ENCODE measurements at places on chromosomes 7 and 10.

GRCh38 chr10:29540016-29540415 is 94.8 kb downstream of the SVIL start:
- DNase-seq, result no peak

GRCh38 chr10:79413196-79413595 is 32.2 kb downstream of the ZCCHC24 start:
- no peak for DNase-seq

GRCh38 chr10:49323171-49323895 is 24.4 kb downstream of the C10orf71 start:
- DNase-seq, result no peak

GRCh38 chr7:142428094-142428493 is 170.2 kb upstream of the PRSS58 start:
- DNase-seq, result no peak

- no peak for DNase-seq
These were observed 25.1 kb downstream of the CUL1 start for GRCh38 chr7:148723846-148724245.

DNA sequence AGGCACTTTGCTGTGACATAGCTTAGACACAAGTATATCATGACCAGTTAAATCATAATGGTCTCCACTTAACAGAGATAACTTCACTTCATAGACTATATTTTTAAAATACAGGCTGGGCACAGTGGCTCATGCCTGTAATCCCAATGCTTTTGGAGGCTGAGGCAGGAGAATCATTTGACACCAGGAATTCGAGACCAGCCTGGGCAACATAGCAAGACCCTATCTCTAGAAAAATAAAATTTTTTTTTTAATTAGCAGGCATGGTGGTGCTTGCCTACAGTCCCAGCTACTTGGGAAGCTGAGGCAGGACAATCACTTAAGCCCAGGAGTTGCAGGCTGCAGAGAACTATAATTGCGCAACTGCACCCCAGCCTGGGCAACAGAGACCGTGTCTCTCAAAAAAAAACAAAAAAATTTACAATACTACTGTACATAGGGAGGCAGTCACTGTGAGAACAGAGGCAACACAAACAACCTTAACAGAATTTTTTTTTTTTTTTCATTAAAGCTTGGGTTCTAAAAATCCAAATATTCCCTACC is 105.1 kb downstream of the USP6NL start:
- DNase-seq, result no peak

DNA sequence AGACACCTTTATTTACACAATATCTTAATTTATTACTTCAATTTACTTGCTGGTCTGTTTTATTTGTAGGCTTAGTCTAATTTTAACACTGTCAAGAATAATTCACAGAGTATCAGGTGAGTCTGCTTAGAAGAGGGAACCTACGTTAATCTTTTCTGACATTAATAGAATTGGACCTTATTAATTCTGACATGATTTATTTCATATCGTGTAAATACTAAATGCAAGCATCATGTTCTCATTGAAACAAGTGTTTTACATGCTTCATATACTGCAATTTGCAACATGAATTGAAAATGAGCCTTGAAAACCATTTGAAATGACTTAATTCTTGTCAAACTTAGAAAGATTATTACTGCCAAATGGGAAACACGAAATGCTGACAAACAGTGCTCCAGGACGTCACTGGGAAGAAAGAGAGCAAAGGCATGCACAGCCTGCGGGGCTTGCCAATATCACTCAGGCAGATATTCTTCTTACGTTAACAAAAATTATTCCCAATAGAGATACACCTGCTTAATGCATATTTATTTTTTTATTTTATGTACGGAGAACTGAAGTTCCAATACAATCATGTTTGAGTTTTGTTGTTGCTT is 282.0 kb upstream of the AKR1E2 start:
- DNase-seq, result no peak
